ENCODE measurements at places on chromosomes 16 and 17. TPM values are rescaled to one million over a fixed set of nuclear protein-coding genes. Genes with fewer than 3 reads are reported as not detected.
A peak's percentile ranks its signal among the peaks of the same experiment; 100 is the strongest.

GRCh38 chr17:81573794-81574642 lies 21.9 kb upstream of the FAAP100 start:
- no peak overlapping the region for H3K27ac ChIP-seq
- H3K36me3 ChIP-seq, result peaks cover 43% of the 10 kb centered on the region
- H3K4me1 ChIP-seq, result peaks cover 26% of the 10 kb centered on the region

DNA sequence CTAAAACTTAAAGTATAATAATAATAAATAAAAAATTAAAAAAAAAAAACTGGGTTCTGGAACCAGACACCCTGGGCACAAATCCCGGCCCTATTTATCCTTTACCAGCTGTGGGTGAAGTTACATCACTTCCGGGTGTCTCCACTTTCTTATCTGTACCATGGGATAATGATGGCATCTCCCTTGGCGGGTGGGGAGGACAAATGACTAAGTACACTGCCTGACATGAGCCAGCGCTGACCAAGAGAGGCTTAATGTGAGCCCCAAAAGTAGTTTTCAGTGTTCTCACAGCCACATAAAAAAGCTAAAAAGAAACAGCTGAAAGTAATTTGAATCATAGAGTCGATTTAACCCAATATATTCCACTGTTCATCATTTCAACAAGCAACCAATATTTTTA lies 424.9 kb downstream of the SOX9 start:
- H3K36me3 ChIP-seq, result no peaks in the 10 kb centered on the region
- no peak for DNase-seq
- no peaks in the 10 kb centered on the region for H3K27me3 ChIP-seq
- H3K27ac ChIP-seq, result no peak overlapping the region

GRCh38 chr17:18916816-18917500 lies 35.0 kb upstream of the SLC5A10 start:
- H3K36me3 ChIP-seq, result peaks cover 11% of the 10 kb centered on the region
- no peak overlapping the region for H3K4me3 ChIP-seq
- H3K4me1 ChIP-seq, result peaks cover 18% of the 10 kb centered on the region
- H3K27me3 ChIP-seq, result no peaks in the 10 kb centered on the region
- DNase-seq, result no peak
- no peak overlapping the region for H3K27ac ChIP-seq

DNA sequence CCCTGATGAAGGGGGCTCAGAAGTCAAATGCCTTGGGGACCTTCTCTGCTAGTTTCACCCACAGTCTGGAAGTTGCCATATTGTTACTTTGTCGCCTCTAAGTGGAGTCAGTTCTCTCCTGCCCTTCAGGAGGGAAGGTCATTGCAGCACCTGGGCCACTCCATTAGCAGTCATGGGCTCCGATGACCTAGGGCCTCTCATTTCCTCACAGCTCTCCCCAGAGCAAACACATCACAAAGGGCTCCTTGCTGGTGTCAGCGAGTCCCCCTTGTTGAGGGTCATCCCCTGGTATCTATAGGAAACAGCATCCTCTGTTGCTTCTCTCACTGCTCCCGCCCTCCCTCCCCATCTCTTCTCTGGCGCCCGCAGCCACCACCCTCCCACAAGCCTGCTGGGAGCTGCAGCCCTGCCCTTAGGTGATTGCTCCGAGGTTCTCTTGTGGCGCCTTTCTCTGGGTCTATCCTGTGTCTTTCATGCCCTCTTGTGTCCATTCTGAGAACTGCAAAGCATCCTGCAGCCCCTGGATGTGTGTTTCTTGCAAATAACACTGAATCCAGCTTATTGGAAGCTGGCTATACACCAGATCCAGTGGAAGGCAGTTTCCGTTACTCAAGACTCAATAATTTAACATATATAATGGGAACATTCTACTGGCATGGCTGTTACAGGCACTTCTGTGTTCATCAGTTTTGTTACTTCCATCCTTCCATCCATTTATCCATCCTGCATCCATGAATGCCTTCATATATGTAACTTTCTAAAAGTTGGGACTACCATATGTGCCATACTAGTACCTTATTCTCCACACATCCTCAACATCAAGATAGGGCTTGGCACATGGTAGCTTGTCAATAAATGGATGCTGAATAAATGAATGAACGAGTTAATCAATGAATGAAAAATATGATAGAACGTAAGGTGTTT lies 21.2 kb downstream of the PDILT start:
- no peak overlapping the region for H3K4me3 ChIP-seq
- H3K27ac ChIP-seq, result no peak overlapping the region
- no peak for DNase-seq
- H3K4me1 ChIP-seq, result peaks cover 14% of the 10 kb centered on the region
- no peaks in the 10 kb centered on the region for H3K36me3 ChIP-seq

DNA sequence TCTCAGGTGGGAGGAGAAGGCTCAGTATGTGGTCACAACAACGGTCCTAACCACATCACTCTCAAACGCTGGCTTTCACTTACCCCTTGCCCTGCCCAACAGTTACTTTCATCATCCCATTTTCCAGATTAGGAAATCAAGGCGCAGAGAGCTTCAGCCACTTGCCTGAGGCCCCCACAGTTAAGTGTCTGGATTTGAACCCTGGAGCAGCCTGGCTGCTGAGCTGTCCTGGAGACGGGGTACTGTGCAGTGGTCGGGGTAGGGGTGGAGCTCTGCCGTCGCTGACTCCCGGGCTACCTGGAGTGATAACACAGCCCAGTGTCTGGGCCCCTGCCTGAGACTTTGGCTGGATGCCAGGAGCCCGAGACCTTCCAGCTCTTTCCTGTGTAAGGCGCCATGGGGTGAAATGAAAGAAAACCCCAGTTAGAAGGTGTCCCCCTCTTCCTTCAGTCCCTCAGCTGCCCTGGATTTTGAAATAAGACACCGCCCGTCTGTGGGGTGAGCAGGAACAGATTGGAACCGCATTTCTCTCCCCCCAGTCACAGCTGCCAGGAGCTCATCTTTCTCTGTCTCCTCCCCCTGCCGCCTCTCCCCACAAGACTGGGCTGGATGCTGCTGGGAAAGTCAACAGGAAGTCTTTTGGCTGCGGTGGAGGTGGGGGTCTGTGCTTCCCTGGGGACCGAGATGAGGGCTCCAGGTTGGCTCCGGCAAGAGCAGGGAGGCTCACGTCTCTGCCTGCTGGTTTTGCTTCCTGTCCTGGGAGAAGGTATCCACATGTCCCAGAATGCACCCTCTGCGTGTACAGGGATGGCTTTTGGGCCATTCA lies 280.2 kb downstream of the SEC14L1 start:
- H3K27ac ChIP-seq, result peak overlapping the region; percentile 82
- peaks cover 6% of the 10 kb centered on the region for H3K36me3 ChIP-seq
- H3K4me1 ChIP-seq, result peaks cover 47% of the 10 kb centered on the region
- no peaks in the 10 kb centered on the region for H3K27me3 ChIP-seq
- H3K4me3 ChIP-seq, result no peak overlapping the region

DNA sequence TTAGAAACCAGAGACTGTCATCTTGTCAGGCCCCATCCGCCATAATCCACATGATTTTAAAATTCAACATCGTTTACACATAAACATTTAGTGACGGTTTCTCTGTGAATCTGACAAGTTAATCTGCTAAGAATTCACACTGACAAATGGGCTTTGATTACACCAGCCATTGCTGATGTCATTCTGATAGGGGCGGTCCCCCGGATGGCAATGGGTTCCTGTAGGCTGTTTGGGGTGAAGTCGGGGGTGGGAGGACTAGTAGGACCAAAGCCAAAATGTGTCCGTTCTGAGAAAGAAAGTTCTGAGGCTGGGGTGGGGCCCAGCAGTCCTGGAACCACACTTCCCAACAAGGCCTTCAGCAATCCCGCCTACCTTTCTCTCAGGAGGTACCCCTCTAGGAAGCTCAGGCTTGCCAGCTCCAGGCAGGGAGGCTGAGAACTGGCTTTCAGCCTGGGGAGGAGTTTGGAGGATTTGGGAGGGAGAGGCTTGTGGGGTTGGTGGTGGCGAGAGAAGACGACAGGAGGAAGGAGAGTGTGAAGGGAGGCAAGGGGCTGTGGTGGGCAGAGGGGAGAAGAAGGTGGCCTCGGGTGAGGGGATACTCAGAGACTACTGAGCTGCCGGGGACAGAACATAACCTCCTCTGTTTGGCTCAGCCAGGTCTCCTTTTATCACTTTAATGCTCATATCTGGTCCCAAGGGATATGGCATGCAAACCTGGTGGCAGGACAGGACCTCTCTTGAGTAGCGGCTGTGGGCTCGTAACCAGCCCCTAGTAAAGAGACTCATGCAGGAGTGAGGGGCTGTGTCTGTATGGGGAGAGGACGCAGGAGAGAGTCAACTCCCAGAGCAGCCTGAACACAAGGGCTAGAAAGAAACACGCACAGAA lies 8.6 kb downstream of the HIC1 start:
- peaks cover 15% of the 10 kb centered on the region for H3K36me3 ChIP-seq
- H3K4me1 ChIP-seq, result peaks cover 46% of the 10 kb centered on the region
- no peak for DNase-seq
- H3K4me3 ChIP-seq, result no peak overlapping the region
- peak overlapping the region; percentile 89 for H3K27ac ChIP-seq

NSRP1 gene
- total RNA-seq, result 38.1 TPM

RNF135 gene
- 43.6 TPM for total RNA-seq

- no peak for DNase-seq
- H3K36me3 ChIP-seq, result no peaks in the 10 kb centered on the region
- no peak overlapping the region for H3K27ac ChIP-seq
- H3K4me3 ChIP-seq, result no peak overlapping the region
Measured at GRCh38 chr16:62764572-62764971, 728.3 kb upstream of the CDH8 start.

DNA sequence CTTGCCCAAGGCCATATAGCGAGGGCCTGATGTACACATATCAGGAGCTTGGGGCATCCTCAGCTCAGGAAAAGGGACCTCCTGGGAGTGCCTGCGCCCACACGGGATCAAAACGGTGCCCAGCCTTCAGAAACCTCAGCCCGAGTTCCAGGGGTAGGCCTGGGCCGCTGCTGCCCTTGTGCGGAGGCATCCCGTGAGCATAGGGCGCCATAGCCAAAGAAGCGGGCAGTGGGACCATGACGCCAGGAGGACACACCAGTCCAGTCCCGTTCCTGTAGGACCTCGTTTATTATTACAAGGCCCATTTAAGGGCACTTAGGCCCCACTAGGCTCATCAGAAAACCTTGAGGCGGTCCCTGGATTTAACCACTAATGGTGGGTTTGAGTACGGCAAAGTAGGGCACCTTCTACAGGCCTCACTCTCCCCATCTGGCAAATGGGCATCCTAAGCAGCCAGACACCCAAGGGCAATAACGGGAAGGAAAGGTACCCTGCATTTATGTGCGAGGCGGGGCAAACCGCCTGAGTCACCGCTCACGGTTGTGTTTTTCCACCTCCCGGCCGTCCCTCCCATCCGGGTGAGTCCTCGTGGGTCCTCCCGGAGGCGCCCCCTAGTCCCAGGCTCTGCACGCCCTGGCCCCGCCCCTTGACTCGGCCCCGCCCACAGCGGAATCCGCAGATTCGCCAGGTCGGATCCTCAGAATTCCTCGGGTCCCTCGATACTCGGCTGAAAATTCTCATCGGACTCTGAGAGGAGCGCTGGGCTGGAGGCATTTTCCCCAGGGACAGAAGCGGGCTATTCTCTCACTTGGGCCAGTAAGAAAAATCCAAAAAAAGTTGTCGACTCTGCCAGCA lies 726 bp upstream of the SETD1A start:
- H3K4me3 ChIP-seq, result peak overlapping the region; percentile 93
- H3K27ac ChIP-seq, result peak overlapping the region; percentile 100
- H3K4me1 ChIP-seq, result peaks cover 21% of the 10 kb centered on the region
- DNase-seq, result peak; percentile 95
- peaks cover 32% of the 10 kb centered on the region for H3K36me3 ChIP-seq

ITGAL gene
- total RNA-seq, result 128 TPM

DNA sequence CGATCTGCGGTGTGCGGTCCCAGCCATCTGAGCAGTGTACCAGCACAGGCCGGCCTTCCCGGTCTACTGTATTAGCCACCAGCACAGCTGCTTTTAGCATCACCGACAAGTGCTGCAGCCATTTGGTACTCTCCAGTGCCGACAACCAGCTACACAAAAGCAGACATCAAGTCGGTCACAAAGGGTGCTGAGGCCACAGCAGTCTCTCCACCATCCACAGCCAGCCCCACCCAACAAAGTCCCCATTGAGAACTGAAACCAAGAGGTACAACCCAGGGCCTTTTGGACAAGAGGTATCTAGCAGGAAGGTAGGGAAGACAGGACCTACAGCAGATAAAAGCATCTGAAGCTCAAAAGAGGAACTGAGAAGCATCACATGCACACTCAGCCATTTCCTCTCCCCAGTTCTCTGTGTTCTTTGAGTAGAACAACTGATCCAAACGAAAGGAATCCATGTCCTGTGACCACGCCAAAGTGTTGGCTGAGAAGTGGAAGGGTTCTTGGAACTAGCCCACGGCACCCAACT lies 9.5 kb downstream of the MTMR4 start:
- no peak for DNase-seq
- peak overlapping the region; percentile 78 for H3K27ac ChIP-seq
- peaks cover 100% of the 10 kb centered on the region for H3K36me3 ChIP-seq
- no peaks in the 10 kb centered on the region for H3K27me3 ChIP-seq

GRCh38 chr16:724188-725040 lies 1.8 kb downstream of the CCDC78 start:
- peaks cover 18% of the 10 kb centered on the region for H3K27me3 ChIP-seq
- no peaks in the 10 kb centered on the region for H3K36me3 ChIP-seq
- DNase-seq, result no peak
- no peak overlapping the region for H3K27ac ChIP-seq

DNA sequence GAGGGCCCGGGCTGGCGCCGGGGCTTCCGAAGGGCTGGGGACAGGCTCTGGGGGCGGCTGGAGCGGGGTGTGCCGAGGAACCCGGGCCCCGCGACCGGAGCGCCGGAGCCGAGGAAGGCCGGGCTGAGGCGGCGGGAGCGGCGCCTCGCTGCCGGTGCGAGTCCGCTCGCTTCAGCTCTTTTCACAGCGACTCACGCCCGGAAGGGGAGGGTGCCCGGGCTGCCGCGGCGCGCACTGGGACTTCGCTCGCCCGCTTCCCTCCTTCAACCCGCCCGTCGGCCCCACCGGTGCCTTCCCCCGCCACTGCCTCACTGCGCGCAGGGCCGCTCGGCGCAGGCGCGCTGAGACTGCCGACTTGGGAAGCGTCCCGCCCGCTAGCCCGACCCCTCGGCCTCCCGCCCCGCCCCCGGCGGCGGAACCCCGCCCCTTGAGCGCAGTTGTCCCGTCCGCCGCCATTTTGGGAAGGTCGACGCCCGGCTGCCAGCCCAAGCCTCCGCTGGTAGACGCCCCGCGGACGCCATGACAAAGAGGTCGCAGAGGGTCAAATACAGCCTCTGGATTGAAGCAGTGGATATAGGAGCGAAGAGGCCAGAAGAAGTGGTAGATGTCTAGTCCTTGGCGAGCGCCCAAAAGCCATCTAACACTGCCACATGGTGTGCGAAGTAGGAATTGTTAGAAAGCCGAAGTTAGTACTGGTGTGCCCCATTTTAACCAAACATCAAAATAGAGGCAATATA lies at the start of gene UBE2G1:
Gene UBE2G1 (minus strand): TSS at position 349 of the 737 bp plus-strand sequence. CDS start 359 bp downstream, outside the sequence.
- no peaks in the 10 kb centered on the region for H3K27me3 ChIP-seq
- H3K36me3 ChIP-seq, result no peaks in the 10 kb centered on the region
- H3K4me3 ChIP-seq, result peak within 1 kb of the TSS; percentile 98
- DNase-seq, result peak; percentile 100
- H3K4me1 ChIP-seq, result peaks cover 49% of the 10 kb centered on the region
- peak within 1 kb of the TSS; percentile 98 for H3K27ac ChIP-seq

GRCh38 chr17:46774108-46774737 lies 44.3 kb downstream of the WNT3 start:
- H3K4me1 ChIP-seq, result peaks cover 40% of the 10 kb centered on the region
- no peak overlapping the region for H3K4me3 ChIP-seq
- no peak overlapping the region for H3K27ac ChIP-seq
